Stimulated activated CD4-positive, alpha-beta T cell treated with anti-CD3 and anti-CD28 coated beads, Interleukin-1b, Interleukin-23, amount 100 ng/mL, for 1 hour (primary cell): ENCODE measurements at places on chromosomes 13 and 19.

- DNase-seq: no peak
These were observed 102.2 kb upstream of the MBNL2 start for GRCh38 chr13:97119943-97120342.

- DNase-seq: no peak
These were observed 316.0 kb upstream of the ARGLU1 start for GRCh38 chr13:106883976-106884375.

DNA sequence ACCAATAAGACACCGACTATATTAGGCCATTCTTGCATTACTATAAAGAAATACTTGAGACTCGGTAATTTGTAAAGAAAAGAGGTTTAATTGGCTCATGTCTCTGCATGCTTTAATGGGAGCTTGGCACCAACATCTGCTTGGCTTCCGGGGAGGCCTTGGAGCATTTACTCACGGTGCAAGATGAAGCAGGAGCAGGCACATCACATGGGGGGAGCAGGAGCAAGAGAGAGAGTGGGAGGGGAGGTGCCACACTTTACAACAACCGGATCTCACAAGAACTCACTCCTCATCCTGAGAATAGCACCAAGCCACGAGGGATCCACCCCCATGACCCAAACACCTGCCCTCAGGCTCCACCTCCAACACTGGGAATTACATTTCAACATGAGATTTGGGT is 224.8 kb downstream of the KLF5 start:
- no peak for DNase-seq

GRCh38 chr19:2578901-2579677 is 103.2 kb downstream of the GADD45B start:
- peak; percentile 34 for DNase-seq

- no peak for DNase-seq
These were observed 16.0 kb upstream of the POU2F2 start for GRCh38 chr19:42148266-42148665.

- no peak for DNase-seq
These were observed 21.0 kb upstream of the HOMER3 start for GRCh38 chr19:18961767-18962620.

- DNase-seq: no peak
These were observed at the start of gene CACNG6 for GRCh38 chr19:53991224-53992113. Gene CACNG6 (plus strand): TSS chr19:53991637. CDS start chr19:53992878, 1,241 bp downstream.

DNA sequence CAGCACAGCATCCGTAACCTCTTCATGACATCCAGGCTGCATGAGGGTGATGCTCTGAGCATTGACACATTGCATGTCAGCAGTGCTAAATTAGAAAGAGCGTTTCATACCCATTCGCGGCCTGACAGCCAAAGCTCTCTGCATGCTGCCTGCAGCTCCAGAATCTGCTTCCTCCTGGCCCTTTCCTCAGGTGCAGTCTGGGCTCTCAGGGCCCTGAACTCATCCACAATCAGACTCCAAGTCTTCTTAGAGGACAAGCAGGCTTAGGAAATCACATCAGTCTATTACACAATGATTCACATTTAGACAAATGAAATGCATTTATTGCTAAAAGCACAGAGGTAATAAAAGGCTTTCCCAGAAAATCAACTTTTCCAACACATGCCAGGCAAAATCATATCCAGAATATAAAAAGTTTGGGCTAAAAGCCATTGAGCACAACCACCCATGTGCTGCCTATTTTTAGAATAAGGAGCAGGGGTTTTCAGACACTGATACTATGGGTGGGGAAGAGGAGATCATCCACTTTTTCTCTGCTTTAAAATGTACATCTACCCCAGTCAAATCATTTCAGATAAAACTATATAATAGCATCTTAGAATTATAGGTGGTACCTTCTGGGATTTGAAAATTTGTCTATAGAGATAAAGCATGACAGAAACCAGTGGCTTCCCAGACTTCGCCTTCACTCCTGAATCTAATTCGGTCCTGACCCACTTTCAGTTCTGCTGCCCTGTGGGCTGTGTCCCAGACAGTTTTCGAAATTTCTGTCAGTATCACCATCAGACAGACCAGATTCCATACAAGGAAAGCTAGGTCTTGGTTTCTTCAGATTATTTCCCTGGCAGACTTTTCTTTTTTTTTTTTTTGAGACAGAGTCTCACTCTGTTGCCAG is 109.3 kb downstream of the COL4A2 start:
- DNase-seq: no peak

DNA sequence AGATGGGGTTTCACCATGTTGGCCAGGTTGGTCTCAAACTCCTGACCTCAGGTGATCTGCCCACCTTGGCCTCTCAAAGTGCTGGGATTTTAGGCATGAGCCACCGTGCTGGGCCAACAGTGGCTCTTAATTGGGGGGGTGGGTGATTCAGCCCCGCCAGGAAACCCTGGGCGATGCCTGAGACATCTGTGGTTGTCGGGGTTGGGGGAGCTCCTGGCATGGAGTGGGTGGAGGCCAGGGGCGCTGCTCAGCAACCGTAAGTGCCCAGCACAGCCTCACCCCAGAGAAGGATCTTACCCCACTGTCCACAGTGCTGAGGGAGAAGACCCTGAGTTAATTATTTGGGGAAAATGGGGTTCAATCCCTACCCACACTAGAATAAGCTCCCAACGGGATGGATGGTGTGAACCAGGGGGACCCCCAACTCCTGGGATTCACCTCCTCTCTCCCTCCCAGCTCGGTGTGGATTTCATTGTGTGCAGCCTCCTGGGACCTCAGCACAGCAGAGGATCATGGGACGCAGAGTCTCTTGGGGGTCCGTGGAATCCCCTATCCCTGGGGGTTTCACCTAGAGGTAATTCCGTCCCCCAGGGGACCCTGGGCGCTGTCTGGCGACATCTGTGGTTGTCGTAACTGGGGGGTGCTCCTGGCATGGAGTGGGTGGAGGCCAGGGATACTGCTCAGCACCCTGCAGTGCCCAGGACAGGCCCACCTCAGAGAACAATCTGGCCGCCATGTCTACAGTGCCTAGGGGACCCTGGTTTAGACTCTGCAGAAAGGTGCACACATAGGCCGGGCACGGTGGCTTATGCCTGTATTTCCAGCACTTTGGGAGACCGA is 68.9 kb downstream of the GADD45B start:
- no peak for DNase-seq

DNA sequence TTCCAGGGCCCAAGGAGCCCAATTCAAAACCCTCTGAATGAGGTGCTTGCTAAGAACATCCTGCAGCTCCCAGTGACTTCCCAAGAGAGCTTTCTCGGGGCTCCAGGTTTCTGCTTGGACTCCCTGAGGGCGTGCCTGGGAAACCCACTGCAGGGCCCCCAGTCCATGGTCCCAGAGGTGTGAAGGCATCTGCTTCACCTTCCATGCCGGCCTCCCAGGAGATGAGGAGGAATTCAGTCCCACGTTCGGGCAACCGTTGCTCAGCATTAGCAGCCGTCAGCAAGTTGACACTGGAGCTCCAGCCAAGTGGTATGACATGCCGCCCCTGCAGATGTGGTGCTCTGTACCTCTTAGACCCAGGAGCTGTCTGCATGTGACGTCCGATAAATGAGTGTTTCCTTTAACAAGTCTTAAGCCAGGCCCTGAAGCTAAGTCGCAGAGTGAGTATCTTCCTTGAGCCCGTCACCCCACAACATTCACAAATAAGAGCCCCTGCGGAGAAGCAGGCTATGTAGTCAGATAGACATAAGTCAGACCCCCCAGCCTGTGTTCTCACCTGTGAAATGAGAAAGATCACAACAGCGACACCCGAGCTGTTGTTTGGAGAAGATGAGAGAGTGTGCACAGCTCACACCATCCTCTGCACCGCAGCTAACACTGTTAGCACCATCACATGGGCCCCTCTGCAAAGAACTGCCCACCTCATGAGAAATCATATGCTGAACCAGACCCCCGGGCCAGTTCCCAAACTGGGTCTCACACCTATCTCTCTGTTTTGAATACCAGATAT is 150.3 kb downstream of the KATNAL1 start:
- DNase-seq: no peak
